ENCODE measurements at places on chromosomes 4 and X. TPM values are rescaled to one million over a fixed set of nuclear protein-coding genes. Genes with fewer than 3 reads are reported as not detected.
A peak's percentile ranks its signal among the peaks of the same experiment; 100 is the strongest.

DNA sequence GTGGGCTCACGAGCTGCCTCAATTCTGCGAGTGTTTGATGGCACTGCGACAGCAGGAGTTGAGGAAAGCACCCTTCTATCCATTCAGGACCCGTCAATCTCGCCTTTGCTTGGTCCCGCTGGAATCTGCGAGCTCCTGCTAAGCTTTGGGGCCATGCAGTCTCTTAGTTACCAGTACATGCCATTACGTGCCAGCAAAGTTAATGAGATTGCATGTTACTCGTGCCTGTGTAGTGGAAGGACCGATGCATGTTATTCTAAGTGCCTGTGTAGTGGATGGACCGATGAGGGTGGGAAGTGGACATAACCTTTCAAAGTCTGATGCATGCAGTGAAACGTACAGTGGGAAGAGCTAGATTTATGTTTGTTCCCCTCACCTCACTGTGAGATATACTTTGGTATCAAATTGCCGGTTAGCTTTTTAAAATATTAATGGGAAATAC, 569 bp downstream of the RPS3A start:
- H3K27me3 ChIP-seq = peaks cover 3% of the 10 kb centered on the region
- peaks cover 37% of the 10 kb centered on the region for H3K36me3 ChIP-seq
- peak overlapping the region; percentile 96 for H3K4me3 ChIP-seq
- peak overlapping the region; percentile 98 for H3K27ac ChIP-seq
- DNase-seq = no peak

- H3K27me3 ChIP-seq = no peaks in the 10 kb centered on the region
- H3K36me3 ChIP-seq = no peaks in the 10 kb centered on the region
- peaks cover 13% of the 10 kb centered on the region for H3K4me1 ChIP-seq
- no peak for DNase-seq
These were observed 24.4 kb upstream of the BCORL1 start for GRCh38 chrX:129958083-129958465.

GRCh38 chr4:179582164-179582905, 2140.1 kb upstream of the AGA start:
- no peak overlapping the region for H3K27ac ChIP-seq
- H3K27me3 ChIP-seq = no peaks in the 10 kb centered on the region
- DNase-seq = no peak
- H3K36me3 ChIP-seq = no peaks in the 10 kb centered on the region

GRCh38 chrX:16558489-16558888, 91.5 kb upstream of the S100G start:
- no peaks in the 10 kb centered on the region for H3K36me3 ChIP-seq
- no peak overlapping the region for H3K27ac ChIP-seq
- H3K27me3 ChIP-seq = no peaks in the 10 kb centered on the region
- H3K4me1 ChIP-seq = no peaks in the 10 kb centered on the region

RNF212 gene
- total RNA-seq = 3.5 TPM

SULT1E1 gene
- 5.1 TPM for total RNA-seq

Data from osteocyte (in vitro differentiated cells).